ENCODE measurements at places on chromosomes 7 and 10. TPM values are rescaled to one million over a fixed set of nuclear protein-coding genes. Genes with fewer than 3 reads are reported as not detected.

DNA sequence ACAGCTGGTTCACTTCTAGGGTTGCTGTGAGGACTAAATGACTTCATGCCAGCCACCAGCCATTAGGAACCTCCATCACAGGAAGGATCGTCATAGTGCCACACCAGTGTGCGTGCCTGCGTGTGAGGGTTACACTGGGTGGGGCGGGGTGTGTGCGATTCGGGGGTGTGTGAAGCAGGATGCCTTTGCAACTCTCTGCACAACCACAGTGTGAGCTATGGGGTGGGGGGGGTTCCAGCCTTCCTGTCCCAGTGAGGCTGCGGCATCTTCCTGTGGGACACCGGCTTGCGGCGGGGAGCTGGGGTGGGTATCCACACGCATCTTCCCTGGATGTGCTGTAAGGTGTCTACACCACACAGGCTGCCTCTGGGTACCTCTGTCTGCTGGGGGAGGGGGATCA, 6.9 kb upstream of the ELFN1 start:
- H3K4me1 ChIP-seq, result no peaks in the 10 kb centered on the region
- DNase-seq, result peak; percentile 87
- H3K36me3 ChIP-seq, result no peaks in the 10 kb centered on the region
- H3K27ac ChIP-seq, result no peak overlapping the region
- no peak overlapping the region for H3K4me3 ChIP-seq

DNA sequence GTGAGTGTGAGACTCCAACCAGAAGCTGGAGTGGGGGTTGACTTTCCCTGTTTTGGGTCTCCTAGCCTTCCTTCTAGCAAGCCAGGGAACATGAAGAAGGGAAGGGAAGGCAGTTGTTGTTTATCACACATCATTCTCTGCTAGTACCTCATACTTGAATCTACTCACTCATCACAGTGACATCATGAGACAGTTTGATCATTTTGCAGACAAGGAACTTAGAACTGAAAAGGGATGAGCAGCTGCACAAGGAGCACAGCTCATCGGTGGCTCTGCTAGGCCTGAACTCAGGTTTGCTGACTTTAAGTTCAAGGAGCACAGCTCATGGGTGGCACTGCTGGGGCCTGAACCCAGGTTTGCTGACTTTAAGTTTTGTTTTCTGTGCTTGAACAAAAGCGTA, 19.2 kb downstream of the PRXL2A start:
- H3K36me3 ChIP-seq, result no peaks in the 10 kb centered on the region
- no peaks in the 10 kb centered on the region for H3K4me1 ChIP-seq
- peak; percentile 76 for DNase-seq
- no peak overlapping the region for H3K27ac ChIP-seq
- H3K4me3 ChIP-seq, result no peak overlapping the region
- no peaks in the 10 kb centered on the region for H3K27me3 ChIP-seq

GRCh38 chr7:148791546-148791945, 92.5 kb downstream of the EZH2 start:
- H3K4me1 ChIP-seq, result no peaks in the 10 kb centered on the region
- DNase-seq, result no peak
- peaks cover 80% of the 10 kb centered on the region for H3K36me3 ChIP-seq
- H3K27ac ChIP-seq, result no peak overlapping the region
- H3K27me3 ChIP-seq, result no peaks in the 10 kb centered on the region
- H3K4me3 ChIP-seq, result no peak overlapping the region

DNA sequence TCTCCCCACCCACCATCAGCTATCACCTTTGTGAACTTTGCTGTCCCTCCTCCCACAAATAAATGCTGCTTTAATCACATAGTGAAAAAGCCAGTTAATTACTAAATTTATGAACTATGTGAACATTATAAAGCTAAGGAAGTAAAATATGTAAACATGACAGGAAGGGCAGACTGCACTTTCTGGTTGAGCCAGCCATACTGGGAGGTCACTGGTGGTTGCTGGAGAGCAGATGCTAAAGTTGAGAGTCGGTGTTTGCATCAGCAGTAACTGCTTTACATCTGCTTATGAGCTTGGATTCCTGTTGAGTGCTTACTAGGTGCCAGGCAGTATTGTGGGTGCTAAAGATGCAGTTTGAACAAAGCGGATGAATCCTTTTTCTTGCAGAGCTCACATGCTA, 209.9 kb upstream of the FZD1 start:
- H3K4me3 ChIP-seq, result no peak overlapping the region
- H3K4me1 ChIP-seq, result no peaks in the 10 kb centered on the region
- no peak overlapping the region for H3K27ac ChIP-seq
- H3K27me3 ChIP-seq, result no peaks in the 10 kb centered on the region

Gene HELLS
- 9.4 TPM for total RNA-seq

- H3K4me1 ChIP-seq, result no peaks in the 10 kb centered on the region
- H3K27ac ChIP-seq, result no peak overlapping the region
- no peaks in the 10 kb centered on the region for H3K27me3 ChIP-seq
These were observed 293.2 kb downstream of the GRID1 start for GRCh38 chr10:86073199-86073977.
